ENCODE measurements at places on chromosomes 3 and 15.
A peak's percentile ranks its signal among the peaks of the same experiment; 100 is the strongest.

DNA sequence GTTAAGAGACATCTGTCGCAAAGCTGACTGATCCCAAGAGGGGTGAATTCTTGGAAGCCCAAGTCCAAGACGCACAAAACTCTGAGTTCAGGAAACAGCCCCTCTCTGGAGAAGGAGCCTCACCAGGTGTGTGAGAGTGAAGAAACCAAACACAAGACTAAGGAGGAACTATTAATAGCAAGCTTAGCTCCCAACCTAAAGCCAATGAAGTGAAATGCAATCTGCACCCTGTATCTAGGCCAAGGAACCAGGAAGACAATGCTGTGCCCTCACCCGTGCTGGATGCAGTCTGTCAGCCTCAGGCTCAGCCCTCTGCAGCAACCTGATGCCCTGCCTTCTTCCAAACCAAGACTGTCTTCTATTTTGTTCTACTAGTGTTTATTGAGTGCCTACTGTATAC is 22.5 kb upstream of the THBS1 start:
- DNase-seq, result no peak

DNA sequence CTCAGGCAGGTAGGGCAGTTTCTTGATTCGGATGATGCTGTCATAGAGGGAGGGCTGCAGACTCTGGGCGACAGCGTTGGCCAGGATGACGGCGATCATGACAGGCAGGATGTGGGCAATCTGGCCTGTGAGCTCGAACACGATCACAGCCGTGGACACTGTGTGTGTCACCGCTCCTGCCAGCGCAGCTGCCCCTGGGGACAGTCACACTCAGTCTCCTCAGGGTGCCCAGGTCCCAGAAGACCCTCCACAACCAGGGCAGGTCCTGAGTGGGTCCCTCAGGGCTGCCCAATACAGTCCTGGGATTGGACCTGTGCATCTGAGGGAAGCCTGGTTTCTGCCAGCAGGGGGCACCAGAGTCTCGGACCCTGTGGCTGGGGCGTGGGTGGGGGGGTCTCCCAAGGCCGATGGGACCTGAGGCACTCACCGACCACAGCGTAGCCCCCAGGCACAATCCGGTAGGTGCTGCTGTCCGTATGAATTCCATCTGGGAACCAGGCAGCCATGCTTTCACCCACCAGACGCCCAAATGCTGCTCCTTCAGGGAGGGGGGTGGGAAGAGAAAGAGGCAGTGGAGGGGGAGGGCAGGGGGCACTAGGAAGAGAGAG is 7.2 kb downstream of the CLCN2 start:
- DNase-seq, result peak; percentile 62

- DNase-seq, result no peak
These were observed 4.4 kb downstream of the SCN5A start for GRCh38 chr3:38645076-38645475.

- DNase-seq, result no peak
These were observed 31.3 kb downstream of the CD200 start for GRCh38 chr3:112364291-112364690.

GRCh38 chr3:132317229-132317948 is at the start of gene ACP3:
TSS of gene ACP3 (plus strand) at chr3:132317407. CDS start at chr3:132317457, 50 bp downstream.
- no peak for DNase-seq

DNA sequence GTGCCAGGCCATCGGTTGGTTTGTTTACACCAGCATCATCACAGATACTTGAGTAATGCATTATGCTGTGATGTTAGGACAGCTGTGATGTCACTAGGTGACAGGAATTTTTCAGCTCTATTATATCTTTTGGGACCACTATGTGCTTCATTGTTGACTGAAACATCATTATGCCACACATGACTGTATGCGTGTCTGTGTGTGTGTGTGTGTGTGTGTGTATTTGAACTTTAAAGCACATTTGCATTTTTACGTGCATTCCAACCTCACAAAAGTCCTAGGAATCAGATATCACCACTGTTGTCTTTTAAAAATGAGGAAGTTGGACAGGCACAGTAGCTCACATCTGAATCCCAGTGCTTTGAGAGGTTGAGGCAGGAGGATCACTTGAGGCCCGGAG is 223.0 kb downstream of the TBL1XR1 start:
- DNase-seq, result no peak

GRCh38 chr3:48042071-48042760 is 26.0 kb upstream of the MAP4 start:
- no peak for DNase-seq

DNA sequence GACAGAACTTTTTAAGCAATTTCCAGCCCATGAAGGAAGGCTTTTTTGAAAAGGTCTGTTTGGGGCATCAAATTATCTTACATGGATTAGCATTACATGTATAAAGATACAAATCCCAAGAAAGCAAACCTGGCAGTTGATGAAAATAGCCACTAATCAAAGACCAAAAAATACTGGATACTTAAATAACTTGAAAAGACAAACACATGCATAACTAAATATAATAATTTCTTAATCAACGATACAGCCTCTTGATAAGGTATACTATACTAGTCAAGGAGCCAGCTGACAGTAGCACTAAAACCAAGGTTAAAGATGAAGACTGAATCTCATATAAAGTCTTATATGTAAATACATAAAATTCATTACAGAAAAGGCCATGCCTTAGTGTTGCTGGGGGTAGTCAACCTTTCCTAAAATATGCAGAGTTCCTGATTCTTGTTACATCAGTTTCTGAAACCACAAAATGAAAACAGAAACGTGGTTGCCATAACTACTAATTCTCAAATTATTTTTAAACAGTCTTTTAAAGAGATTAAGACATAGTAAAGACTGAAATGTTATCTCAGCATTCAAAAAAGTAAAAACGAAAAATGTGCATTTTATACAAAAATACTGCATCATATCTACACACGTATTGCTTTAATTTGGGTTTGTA is 2.0 kb downstream of the ANKRD28 start:
- no peak for DNase-seq

DNA sequence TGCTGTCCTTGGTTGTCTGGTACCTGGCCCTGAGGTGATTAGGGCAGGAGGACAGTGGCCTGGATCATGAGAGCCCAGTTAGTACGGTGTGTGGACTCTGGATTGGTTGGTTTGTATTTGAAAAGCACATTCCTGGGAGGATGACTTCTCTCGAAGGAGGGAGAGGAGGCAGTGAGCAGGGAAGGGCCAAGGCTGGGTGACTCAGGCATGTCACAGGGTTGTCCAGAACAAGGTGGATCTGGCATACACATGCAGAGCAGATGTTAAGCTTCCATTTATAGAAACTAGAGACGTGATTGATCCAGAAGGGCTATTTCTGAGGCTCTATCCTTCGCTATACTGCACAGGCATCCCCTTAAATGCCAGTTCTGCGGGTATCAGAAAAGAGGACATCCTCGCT is 34.4 kb downstream of the FAM240A start:
- DNase-seq, result no peak

GRCh38 chr15:77036537-77037387 is 34.1 kb downstream of the TSPAN3 start:
- DNase-seq, result no peak

GRCh38 chr15:67124911-67125588 is 59.6 kb downstream of the SMAD3 start:
- DNase-seq, result no peak

DNA sequence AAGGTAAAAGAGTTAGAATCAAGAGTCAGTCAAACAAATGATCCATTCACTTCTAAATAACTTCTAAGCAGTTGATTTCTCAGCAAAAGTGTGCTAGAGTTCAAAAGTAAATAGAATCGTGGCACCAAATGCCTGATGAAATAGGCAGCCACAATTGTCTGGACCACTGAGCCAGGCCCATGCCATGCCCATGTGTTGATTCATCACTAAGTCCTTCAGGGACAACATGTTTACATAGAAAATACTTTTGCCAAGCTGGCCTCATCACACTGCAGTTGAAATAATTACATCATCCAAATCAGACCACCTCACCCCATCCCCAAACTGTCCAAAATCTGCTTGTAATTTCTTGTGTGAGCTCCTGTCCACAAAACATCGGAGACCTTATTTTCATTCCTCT is 216.3 kb downstream of the IGSF11 start:
- DNase-seq, result no peak

GRCh38 chr3:195319060-195319459 is 48.1 kb upstream of the XXYLT1 start:
- no peak for DNase-seq

GRCh38 chr3:80549173-80549572 is 781.4 kb upstream of the ROBO1 start:
- DNase-seq, result no peak
